ENCODE measurements at places on chromosomes 2 and 18. TPM values are rescaled to one million over a fixed set of nuclear protein-coding genes. Genes with fewer than 3 reads are reported as not detected.

D2HGDH gene
- 20.3 TPM for total RNA-seq

PLCL1 gene
- total RNA-seq = 5.8 TPM

CCDC142 gene
- 10.6 TPM for total RNA-seq

SERPINB12 gene
- total RNA-seq = 0.12 TPM

DNAJC5G gene
- not detected for total RNA-seq

DOK1 gene
- total RNA-seq = 28.2 TPM

GPR45 gene
- total RNA-seq = not detected

STK39 gene
- total RNA-seq = 6.9 TPM

CYP20A1 gene
- 26.8 TPM for total RNA-seq

SP5 gene
- not detected for total RNA-seq

LCT gene
- not detected for total RNA-seq

C1GALT1C1L gene
- total RNA-seq = 1.4 TPM

UGT1A3 gene
- not detected for total RNA-seq

DYNAP gene
- not detected for total RNA-seq

IL36A gene
- not detected for total RNA-seq

SKOR2 gene
- total RNA-seq = not detected

DSEL gene
- 32.3 TPM for total RNA-seq

OSBPL1A gene
- total RNA-seq = 51.6 TPM

DLGAP1 gene
- 0.12 TPM for total RNA-seq

TMEM178A gene
- total RNA-seq = 2.2 TPM

LONRF2 gene
- 1.0 TPM for total RNA-seq

FAM136A gene
- total RNA-seq = 16.9 TPM

SYT4 gene
- not detected for total RNA-seq

EMX1 gene
- not detected for total RNA-seq

SPIRE1 gene
- 16.9 TPM for total RNA-seq

FBXO36 gene
- total RNA-seq = 1.9 TPM

VAMP5 gene
- 33.1 TPM for total RNA-seq

SPP2 gene
- total RNA-seq = not detected

QPCT gene
- total RNA-seq = 9.0 TPM

MREG gene
- total RNA-seq = 1.1 TPM

UGT1A7 gene
- total RNA-seq = not detected

All from pericardium fibroblast (primary cell).